ENCODE measurements at places on chromosomes 7 and 10.

DNA sequence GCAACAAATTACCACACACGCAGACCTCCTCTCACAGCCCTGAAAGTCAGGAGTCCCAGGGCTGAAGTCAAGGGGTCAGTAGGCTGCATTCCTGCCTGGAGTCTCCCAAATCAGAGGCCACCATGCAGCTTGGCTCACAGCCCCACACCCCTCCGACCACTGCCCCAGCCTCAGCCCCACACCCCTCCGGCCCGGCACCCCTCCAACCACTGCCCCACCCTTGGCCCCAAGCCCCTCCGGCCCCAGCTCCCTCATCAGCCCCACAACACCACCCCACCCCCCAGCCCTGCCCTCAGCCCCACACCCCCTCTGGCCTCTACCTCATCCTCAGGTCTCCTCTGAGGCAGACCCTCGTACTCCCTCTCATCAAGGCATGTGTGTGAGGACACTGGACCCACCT, 85.7 kb downstream of the DIP2C start:
- DNase-seq: no peak

DNA sequence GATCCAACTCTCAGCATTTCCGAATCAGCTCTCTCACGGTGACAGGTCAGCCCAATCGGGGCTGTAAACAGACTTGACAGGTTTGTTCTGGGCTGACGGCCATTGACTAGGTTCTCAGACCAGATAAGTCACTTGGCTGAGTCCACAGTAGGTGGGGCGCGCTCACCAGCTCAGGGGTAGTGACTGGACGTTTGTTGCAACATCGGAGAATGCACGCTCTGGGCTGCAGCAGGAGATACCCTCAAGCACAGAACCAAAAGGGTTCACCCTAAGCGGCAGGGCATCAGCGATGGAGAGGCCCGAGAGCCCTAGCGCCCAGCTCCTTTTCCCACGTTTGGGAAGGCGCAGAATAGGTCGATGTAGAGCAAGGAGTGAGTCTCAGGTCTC, 1.8 kb downstream of the KLLN start:
- DNase-seq: no peak

GRCh38 chr7:157930441-157930840, 593.6 kb downstream of the DNAJB6 start:
- DNase-seq: no peak

- DNase-seq: no peak
These were observed 14.7 kb downstream of the GRID2IP start for GRCh38 chr7:6536262-6537260.

DNA sequence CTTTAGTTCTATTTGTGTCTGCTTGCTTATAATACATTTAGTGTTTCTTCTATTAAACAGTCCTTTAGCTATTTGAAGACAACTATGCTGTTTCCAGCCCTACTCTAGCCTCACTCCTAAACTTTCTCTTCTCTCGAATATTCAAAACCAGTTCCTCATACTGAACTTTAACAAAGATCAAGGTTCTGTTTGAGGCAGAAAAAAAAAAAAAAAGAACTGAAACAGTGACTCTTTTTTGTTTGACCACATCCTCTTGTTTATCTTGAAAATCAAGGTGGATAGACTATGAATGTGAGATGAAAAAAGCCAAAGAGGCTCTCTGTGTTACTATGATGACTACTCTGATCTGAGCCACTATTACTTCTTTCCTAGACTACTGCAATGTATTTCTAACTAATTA, 154.3 kb downstream of the ZNF365 start:
- no peak for DNase-seq

DNA sequence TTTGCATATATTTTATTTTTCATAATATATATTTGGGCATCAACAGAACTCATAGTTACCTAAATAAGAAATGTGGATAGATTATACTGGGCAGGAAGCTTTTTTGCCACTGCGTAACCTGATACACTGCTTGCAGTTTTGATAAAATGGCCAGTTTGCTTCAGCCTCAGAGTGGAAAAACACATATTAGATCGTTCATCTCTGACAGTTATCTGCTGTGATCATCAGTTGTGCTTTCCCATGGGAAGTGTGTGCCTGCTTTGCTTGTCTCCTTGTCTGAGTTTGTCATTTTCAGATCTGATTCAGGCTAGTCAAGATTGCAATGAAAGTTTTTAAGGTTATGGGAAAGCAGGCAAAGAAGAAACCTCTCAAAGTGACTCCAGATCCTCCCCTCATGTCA, 54.0 kb downstream of the ADAM12 start:
- no peak for DNase-seq

DNA sequence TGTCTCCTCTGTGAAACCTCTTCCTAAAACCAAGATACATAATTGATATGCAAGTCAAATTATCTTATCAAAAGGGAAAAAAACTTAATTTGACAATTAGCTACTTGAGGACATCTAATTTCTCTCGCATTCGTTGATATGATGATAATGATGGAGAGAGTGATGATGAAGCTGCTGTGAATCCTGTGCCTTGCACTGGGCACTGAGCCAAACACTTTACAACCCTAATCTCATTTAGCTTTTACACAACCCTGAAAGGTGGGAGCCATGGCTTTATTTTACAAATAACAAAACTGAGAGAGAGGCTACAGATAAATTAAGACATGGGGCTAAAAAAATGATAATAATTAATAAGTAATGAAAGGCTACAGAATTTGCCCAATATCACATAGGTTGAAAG, 176.0 kb downstream of the NOC3L start:
- DNase-seq: no peak

Data from glomerular endothelial cell (primary cell).